Peyer's patch (tissue), 4 donors: ENCODE measurements at places on chromosomes 3 and 15.
A peak's percentile ranks its signal among the peaks of the same experiment; 100 is the strongest.

DNA sequence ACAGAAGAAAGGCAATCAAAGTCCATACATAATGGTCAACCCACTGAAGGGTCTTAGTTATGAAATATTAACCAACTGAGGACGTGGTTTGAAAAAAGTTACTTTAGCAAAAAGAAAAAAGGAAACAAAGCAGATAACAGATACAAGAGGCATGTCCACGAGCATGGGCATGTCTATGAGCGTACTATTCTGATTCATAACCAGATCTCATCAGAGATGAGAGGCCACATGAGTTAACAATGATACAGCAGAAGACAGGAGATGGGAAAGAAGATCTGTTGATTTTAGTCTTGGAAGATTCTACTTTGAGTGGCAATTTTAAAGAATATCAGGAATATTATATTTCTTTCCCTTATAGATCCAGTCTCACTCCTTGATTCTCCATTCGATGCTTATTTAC is 262.9 kb upstream of the SLITRK3 start:
- DNase-seq: no peak

- no peak for DNase-seq
Observed at GRCh38 chr3:76083992-76084391, 298.6 kb upstream of the ZNF717 start.

- no peak for DNase-seq
Observed at GRCh38 chr3:150059241-150059640, 88.5 kb upstream of the PFN2 start.

GRCh38 chr3:59749291-59749690 is 699.5 kb upstream of the CFAP20DC start:
- peak; percentile 18 for DNase-seq

DNA sequence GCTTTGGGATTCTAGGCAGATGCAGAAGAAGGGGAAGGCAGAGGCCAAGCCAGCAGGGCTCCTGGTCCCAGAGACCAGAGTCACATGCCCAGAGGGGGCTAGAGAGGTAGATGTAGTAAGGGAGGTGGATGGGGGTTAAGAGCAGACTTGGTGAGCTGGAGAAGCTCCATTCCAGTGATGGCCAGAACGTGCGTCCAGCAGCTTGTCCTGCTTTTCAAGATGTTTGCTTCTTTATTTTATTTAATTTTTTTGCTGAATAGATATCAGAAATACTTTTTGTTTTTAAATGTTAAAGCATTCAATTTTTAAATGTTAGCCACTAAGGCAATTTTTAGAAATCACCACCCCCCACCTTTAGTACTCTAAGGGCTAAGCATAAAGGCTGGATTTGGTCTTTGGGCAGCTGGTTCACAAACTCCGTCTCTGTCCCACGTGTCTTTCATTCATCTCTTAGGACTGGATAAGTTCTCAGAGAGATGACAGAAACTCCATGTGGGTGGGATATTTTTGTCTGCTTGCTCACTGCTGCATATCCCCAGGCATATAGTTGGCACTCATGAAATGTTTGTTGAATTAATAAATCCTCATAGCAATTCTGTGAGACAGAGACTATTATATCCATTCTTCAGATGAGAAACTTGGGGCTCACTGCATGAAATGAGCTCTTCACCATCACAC is 6.7 kb downstream of the COLQ start:
- no peak for DNase-seq

GRCh38 chr3:3200632-3201212 is 21.2 kb upstream of the CRBN start:
- DNase-seq: no peak

- no peak for DNase-seq
Observed at GRCh38 chr3:108064293-108064887, 26.4 kb downstream of the CD47 start.

- DNase-seq: no peak
Observed at GRCh38 chr15:41231422-41232226, 556 bp downstream of the CHP1 start.

GRCh38 chr3:120418446-120418845 is 32.3 kb downstream of the FSTL1 start:
- no peak for DNase-seq

- DNase-seq: no peak
Observed at GRCh38 chr3:141176775-141177174, 54.9 kb upstream of the PXYLP1 start.

GRCh38 chr3:13080591-13080990 is 7.4 kb upstream of the IQSEC1 start:
- DNase-seq: no peak

DNA sequence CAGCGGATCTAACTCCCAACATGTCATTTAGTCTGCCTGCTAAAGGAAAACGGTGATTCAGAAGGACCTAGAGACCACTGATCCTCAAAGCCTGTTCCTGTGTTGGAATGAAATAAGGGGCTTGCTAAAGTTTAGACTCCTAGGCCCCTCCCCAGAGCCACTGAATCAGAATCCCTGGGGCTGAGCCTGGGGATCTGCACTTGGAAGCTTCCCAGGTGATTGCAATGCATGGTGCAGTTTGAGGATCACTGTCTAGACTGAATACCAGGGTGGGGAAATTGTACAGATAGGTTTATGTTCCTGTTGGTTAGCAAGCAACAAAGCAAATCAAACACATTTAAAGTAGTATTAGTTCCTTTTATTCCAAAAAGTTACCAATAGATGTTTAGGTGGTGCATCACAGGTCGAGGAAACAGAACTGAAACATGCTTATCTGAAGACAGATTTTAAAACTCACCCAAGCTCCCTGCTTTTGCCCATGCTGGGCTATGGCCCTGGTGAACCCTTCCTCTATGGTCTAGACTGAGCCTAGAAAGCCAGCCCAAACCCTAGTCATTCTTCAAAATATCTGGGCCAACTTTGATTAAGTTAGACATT is 29.6 kb upstream of the SPTBN5 start:
- DNase-seq: no peak

GRCh38 chr3:50128001-50128400 is 27.1 kb upstream of the SEMA3F start:
- DNase-seq: no peak
